ENCODE measurements at places on chromosomes 3 and 15. TPM values are rescaled to one million over a fixed set of nuclear protein-coding genes. Genes with fewer than 3 reads are reported as not detected.

The TUSC7 gene
- total RNA-seq: not detected

The ABHD6 gene
- total RNA-seq: 4.4 TPM

The DTX3L gene
- 117 TPM for total RNA-seq

The LRRC3B gene
- not detected for total RNA-seq
